ENCODE measurements at places on chromosomes 3 and 15.

GRCh38 chr3:73600293-73600938, 24.3 kb downstream of the PDZRN3 start:
- DNase-seq, result no peak

DNA sequence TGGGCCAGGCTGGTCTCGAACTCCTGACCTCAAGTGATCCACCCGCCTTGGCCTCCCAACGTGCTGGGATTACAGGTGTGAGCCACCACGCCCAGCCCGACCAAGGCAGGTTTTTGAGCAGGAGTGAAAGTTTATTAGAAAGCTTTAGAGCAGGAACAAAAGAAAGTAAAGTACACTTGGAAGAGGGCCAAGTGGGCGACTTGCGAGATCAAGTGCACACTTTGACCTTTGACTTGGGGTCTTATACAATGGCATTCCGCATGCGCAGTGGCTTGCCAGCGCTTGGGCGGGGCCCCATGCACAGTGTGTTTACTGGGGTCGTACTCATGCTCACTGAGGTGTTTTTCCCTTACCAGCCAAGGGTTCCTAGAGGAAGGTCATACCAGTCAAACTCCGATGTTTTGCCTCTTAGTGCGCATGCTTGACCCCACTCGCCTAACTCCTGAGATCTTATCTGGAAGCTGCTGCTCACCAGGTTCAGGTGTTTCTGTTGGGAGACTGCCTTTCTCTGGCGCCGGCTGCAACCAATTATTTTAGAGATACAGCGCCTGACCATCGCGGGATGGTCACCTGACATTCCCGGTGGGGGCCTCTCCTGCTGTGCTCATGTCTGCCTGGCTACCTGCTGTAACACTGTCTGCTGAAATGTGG, 46.9 kb upstream of the FLNB start:
- no peak for DNase-seq

DNA sequence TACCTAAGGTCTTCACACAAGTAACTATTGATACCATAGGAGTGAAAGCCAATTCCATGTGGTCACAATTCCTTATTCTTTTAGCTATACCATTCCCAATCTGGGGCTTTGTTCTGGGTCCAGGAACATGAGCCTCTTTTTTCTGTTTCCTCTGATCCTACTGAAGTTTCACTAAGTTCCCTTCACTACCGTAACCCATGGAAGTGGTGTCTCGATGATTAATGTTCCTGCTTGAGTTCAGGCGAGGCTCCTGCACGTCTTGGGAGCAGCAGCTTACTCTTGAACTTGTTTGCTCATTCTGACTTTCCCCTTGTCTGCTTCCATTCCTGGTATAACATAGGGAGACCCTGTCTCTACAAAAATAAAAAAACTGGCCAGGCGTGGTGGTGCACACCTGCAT, 23.6 kb downstream of the ZNF592 start:
- no peak for DNase-seq

DNA sequence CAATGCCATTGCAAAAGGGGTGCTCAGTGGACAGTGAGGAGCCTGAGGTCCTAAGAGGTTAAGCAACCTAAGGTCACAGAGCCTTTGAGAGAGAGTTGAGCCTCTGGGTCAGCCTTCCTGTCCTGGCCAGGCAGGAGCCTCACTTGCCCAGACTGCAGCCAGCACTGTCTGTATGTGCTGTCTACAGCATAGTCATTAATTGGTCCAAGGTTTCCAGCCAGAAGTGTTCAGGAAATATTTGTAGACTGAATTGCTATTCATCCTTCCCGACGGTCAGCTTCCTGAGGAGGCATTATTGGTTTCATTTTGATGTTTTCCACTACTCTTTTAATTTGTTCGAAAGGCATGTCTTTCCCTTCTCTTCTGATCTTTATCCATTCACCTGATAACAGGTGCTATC, 8.1 kb downstream of the SEC13 start:
- DNase-seq, result no peak

DNA sequence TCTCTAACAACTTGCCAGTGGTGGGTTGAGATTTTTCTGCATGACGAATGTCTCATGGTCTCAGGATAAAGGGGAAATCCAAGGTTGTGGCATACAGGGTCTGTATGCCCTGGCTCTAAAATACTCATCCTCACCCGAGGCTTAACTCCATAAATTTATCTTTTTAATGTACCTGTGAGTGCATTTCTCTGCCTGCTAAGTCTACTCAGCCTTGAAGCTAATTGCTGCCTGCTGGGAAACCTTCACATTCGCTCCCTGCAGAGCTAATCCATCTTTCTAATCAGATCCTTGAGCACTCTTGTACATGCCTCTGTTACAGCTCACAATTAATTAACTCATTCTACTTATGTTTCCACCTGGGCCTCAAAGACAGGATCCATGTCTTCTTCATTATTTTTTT, 93.8 kb downstream of the CMSS1 start:
- no peak for DNase-seq

All from coronary artery (tissue), 2 donors.